ENCODE measurements at places on chromosomes 11 and 22.

DNA sequence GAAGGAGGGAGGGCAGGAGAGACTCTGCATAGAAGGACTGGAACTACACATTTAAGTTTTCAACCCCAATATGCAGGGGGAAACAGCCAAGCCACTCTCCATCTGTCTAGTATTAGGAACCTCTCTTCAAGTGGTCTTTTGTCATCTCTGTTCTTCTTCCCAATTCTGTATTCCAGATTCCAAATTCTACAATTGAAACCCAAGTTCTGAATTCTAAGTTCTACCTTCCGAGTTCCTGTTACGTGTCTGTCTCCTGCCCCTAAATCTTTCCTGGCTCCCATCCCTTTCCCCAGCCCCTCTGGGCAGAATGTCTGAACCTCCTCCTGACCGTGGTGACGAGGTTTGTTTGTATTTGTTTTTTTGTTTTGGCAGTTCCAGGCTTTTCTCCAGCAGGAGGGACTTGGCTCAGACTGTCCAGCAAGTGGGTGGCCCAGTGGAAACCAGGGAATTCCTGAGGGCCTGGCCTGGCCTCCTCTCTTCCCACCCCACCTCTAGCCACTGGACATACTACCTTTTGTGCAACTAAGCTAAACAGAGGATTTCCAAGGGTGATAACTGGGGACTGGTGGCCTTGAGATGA is 1.6 kb upstream of the THOC5 start:
- no peak for DNase-seq

DNA sequence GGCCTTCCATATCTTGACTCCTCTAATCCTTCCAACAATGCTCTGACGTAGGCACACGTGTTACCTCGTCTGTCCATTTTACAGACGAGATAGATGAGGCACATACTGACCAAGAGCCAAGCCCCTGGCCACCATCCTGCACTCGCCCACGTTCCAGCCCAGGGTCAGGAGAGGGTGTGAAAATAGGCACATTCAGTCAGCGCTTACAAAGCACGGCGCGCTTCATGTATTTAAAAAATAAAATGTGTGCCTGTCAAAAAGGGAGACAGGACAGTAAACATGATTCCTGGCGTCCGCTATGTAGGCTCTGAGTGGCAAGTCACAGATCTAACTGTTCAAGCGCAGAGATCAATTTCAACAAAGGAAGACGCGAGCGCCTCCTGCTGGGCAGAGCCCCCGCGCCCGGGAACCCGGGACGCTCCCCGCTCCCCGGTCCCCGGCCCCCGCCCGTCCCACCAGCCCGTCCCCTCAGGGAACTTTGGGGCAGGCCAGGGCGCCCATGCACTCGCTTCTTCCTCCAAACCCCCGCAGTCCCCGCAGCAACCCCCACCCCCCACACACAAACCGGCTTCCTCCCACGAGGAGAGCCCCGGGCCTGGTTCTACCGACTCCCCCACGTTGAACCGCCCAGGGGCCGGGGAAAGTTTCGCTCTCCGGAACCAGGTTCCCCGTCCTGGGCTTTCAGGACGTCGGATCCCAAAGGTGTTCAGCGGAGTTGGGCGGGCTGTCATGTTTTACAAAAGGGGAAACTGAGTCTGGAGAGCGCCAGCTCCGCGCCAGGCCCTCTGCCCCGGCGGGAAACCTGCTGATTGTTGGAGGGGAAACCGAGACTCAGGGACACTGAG is 10.4 kb upstream of the C1QTNF6 start:
- DNase-seq = peak; percentile 97

GRCh38 chr11:63641727-63642126 is 27.5 kb upstream of the PLAAT3 start:
- no peak for DNase-seq

GRCh38 chr22:17920992-17921650 is 103.2 kb downstream of the MICAL3 start:
- no peak for DNase-seq

DNA sequence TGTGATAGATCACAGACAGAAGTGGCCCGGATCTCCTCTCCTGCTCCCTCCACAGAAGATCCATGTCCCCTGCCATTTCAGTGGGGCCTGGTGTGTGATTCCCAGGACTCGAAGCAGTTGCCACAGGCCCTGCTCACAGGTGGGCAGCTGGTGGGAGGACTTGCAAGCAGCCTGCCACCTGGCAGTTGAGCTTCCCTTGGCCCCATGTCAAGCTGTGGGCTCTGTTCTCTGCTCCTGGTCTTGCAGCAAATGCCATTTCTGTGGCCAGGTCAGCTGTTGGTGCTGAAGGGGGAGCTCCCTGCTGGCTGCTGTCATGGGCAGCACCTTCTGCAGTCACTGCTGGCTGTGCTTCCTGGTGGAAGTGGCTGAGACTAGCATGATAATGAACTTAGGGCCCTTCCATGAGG is 59.1 kb upstream of the SLC22A12 start:
- no peak for DNase-seq

DNA sequence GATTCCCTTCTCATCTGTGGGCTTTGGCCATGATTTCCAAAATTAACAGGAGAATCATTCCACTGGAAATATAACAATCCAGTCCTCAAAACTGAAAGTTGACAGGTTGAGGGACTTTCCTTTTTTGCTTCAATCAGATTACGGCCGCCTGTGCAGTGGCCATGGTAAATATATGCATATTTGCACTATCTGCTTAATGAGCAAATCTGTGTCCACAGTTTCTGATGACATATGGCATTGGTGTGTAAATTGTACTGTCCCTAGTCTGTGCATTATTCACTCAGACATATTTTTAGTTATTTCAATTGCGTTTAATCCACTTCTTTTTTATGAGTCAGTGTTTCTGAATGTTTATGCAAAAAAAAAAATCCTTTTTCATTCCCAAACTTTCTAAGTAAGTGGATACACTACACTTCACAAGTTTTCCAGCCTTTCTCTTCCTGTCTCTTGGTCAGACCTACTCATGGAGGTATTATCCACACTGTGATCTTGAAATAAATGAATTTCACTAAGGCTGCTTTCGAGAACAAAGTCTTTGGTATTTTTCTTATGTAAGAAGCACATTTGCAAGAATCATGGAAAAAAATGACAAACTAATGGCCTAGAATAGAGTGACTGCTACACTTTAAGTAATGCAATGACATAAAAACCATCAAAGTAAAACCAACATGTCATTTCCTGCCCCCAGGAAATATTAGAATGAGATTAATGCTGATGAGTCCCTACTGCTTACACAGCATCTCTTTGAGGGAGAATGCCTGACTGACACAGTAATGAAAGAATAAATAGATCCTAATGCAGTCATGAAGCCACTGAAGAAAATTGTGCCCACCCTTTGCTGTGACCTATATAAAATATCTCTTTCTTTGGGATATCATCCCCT is 76.4 kb upstream of the MTNR1B start:
- no peak for DNase-seq

GRCh38 chr11:19734171-19734570 is 21.5 kb downstream of the NAV2 start:
- DNase-seq = no peak

Measured in stimulated activated CD4-positive, alpha-beta T cell treated with anti-CD3 and anti-CD28 coated beads, Interleukin-2, amount 100 ng/mL, for 48 hours (primary cell).